GM23248 (cell line): ENCODE measurements at places on chromosomes 3 and 15. TPM values are rescaled to one million over a fixed set of nuclear protein-coding genes. Genes with fewer than 3 reads are reported as not detected.

DNA sequence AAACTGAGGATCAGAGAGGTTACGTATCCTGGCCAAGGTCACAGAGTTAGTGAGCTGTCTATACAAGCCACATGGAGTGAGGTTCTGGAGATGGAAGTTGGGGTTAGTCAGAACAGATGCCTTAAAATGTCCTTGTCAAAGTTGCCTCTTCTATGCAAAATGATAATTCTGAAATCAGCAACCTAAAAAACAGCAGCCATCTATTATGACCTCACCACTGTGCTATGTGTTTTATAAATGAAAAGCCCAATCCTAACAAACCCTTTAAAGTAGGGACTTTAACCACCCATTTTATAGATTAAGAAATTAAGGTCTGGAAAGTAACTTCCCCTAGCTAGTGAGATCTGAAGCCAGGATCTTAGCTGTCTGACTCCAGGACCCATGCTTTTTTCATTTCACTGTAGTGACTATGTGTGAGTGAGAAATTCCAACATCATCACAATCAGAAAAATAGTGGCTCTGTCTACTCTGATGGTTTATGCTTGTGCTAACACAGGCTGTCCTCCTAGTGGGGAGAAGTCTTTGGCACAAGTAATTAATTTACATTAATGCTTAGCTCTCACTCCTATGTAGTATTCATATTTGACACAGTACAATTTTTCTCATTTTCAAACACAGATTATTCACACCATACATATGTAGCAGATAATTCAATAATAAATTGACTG, 143.6 kb downstream of the ANO10 start:
- peak; percentile 17 for DNase-seq

Gene FANCD2OS
- polyA plus RNA-seq: not detected in 2 replicates

Gene AHSG
- not detected in 2 replicates for polyA plus RNA-seq

Gene CCDC39
- not detected in 2 replicates for polyA plus RNA-seq

Gene A4GNT
- 0.14 TPM in 1 of 2 replicates, not detected in the other for polyA plus RNA-seq

DNA sequence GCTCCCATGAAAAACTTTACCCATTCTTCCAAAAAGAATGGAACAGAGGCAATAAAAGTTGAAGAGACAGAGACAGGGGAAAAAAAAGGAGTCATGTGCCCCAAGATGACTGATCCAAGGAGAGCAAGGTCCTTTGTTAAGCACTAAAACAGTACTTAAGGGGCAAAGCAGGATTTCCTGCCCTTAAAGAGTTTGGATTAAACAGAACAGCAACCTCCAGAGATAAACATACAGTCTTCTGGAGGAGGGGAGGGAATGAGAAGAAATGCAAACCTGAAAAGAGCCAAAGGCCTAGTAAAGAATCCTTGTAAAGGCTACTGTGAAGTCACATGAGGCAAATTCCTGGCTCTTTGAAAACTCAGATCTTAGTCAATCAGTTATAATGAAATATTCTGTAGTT, 38.2 kb downstream of the SHQ1 start:
- DNase-seq: no peak

Gene MKRN3
- polyA plus RNA-seq: 0.18 and 0.68 TPM in 2 replicates

DNA sequence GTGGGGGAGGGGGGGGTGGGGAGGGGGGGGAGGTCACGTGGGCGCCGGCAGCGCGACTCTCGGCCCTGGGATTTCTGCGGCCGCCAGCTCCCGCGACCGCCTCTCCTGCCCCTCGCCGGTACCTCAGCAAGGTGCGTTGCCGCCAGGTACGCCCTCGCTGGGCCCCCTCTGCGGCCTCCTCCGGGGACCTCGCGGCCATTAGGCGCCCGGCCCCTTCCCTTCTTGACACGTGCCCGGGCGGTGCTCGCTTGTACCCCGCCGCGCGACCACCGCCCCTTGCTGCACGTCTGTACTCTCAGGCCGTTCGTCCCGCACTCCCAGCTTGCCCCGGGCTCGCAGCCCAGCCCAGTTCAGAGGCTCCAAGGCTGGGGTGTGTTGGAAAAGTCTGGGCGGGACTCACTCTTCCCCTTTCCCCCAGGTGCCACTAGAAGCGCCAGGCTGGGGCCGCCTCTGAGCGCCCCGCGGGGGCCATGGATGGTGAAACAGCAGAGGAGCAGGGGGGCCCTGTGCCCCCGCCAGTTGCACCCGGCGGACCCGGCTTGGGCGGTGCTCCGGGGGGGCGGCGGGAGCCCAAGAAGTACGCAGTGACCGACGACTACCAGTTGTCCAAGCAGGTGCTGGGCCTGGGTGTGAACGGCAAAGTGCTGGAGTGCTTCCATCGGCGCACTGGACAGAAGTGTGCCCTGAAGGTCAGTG, at the start of gene MAPKAPK3:
Gene MAPKAPK3 (plus strand): TSS at position 56 of the 696 bp plus-strand sequence. CDS start 415 bp downstream, at position 471.
- peak; percentile 56 for DNase-seq

DNA sequence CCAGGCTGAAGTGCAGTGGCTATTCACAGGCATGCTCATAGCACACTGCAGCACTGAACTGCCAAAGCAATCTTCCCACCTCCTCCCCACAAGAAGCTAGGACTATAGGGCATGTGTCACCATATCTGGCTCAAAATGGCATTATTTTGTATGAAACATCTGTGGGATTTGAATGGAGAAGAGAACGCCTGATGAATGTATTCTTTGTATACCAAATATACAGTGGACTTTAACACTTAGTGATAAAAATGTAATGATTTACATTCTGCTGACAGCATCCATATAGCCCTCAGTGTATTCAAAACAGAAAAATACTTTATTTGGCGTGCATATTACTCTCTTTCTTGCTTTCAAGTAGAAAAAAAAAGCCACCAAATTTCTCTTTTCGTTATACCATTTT, 257.8 kb downstream of the FOXP1 start:
- no peak for DNase-seq

DNA sequence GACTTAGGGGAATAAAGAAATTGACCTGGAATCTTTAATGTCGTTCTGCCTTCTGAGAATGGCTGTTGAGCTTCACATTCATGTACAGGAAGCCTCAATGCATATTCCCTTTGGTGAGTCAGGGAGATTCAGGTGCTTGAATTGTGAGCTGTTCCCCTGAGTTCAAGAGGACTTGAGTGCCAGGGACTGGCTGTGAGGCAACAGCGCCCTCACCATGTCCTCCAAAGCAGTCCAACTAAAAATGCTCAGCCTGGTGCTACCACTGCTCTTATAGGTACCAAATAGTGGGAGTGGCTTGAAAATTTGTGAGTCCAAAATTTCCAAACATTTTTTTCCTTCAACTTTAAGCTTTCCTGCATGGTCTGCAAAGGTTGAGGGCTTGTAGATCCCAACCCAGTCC, 54.1 kb downstream of the LEO1 start:
- DNase-seq: peak; percentile 29

Gene RYK
- 22.3 and 22.8 TPM in 2 replicates for polyA plus RNA-seq

- no peak for DNase-seq
Observed at GRCh38 chr3:123063034-123063433, 3.8 kb upstream of the PDIA5 start.

DNA sequence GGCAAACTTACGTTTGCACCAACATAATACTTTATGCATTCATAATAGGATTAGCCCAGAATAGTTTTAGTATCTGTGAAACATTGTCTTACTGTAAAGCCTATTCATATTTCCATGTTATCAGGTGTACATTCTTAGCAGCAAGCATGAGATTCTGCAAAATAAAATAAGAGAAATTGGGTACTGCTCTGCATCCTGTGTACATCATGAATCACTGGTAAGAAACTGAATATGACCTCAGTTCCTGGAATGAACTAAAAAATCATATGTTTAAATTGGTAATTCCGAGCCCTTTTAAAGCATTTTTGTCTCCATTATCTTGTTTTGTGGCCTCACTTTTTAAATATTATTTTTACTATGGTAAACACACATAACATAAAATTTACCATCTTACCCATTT, 605.1 kb downstream of the ROBO1 start:
- DNase-seq: peak; percentile 30

- DNase-seq: peak; percentile 51
Observed at GRCh38 chr15:90300988-90301706, 35.7 kb downstream of the NGRN start.

Gene ANKRD63
- not detected in 2 replicates for polyA plus RNA-seq

Gene NECTIN3
- polyA plus RNA-seq: 11.1 and 11.7 TPM in 2 replicates

Gene KBTBD13
- not detected in 2 replicates for polyA plus RNA-seq

- DNase-seq: peak; percentile 33
Observed at GRCh38 chr3:146078031-146078430, 83.0 kb downstream of the PLOD2 start.
